ENCODE measurements at places on chromosomes 16 and 17.
A peak's percentile ranks its signal among the peaks of the same experiment; 100 is the strongest.

GRCh38 chr17:15290605-15291004 lies 25.5 kb upstream of the PMP22 start:
- DNase-seq = no peak

- no peak for DNase-seq
Observed at GRCh38 chr17:55416470-55417052, 5.1 kb downstream of the MMD start.

- DNase-seq = no peak
Observed at GRCh38 chr16:23420011-23420410, 33.0 kb downstream of the COG7 start.

- no peak for DNase-seq
Observed at GRCh38 chr17:51017270-51017669, 103.4 kb downstream of the SPAG9 start.

DNA sequence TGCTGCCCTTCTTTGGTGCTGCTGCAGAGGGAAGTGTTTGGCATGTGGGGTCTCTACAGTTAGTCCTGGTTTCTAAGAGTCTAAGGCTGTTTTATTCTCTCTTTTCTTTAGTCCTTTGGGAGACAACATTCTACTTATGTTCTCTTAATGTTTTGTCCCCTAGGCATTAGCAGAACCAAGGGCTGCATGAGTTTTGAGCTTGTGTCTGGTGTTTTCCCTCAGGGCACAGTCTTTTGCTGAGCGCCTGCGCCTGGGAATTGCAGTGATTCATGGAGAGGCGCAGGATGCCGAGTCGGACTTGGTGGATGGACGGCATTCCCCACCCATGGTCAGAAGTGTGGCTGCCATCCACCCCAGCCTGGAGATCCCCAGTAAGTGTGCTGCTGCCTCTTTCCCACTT lies 41.1 kb upstream of the SLC5A10 start:
- no peak for DNase-seq

- no peak for DNase-seq
Observed at GRCh38 chr17:34254146-34254545, 939 bp upstream of the CCL2 start.

GRCh38 chr17:34865716-34866115 lies 95.5 kb downstream of the CCT6B start:
- no peak for DNase-seq

DNA sequence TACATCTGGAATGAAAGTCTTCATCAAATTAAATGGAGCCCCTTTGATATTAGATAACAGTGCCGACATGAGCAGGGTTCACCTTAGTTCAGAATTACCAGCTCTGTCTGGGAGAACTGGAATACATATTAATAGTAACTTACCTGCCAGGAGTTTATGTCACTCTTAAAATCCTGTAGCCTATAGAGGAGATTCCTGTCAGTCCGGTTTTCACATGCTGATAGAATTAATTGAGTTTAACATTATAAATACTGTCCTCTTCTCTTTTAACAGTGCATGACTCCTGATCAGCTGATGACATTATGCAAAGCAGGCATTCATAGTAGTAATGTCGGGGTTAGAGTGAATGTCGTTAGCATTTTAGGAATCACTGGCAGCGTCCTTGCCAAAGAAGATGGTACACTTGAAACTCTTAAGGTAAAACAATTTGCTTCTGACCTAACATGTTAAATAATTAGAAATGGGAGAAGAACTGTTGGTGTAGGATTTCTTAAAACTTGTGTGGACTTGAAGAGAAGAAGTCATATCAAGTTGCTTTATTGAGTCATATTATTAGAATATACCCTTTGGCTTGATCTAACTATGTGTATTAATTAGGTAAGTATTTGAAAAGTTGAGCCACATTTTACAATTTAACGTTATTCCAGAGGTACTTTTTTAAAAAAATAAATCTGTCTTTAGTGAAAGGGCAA lies 34.3 kb downstream of the HEATR3 start:
- DNase-seq = no peak

DNA sequence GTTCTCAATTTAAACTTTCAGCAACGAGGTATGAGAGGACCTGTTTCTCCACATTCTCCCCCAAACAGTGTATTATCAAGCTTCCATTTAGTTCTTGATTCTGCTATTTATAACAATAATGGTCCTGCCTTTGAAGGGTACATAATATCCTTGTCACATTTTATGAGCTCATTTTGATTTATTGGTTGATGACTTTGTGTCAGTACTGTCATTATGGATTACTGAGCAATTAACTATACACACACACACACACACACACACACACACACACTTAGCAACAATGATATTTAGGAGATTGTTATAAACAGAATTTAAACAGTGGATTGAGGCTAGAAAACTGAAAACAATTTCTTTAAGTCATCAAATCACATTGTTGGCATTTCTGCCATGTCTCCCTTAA lies 7.0 kb downstream of the TMIGD1 start:
- no peak for DNase-seq

DNA sequence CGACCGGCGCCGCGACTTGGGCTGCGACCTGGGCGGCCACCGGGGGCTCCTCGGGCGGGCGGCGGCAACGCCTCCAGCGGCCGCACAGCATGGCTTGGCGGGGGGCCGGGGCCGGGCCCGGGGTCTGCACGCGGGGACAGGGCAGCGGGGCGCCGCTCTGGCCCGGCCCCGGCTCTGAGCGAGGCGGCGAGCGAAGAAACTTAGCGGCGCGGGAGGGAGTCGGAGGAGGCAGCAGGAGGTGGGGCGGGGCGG lies at the start of gene PLCD3:
TSS of gene PLCD3 (minus strand) at position 196 of the 252 bp plus-strand sequence. CDS start at position 91, 105 bp downstream.
- no peak for DNase-seq

- DNase-seq = no peak
Observed at GRCh38 chr16:20348365-20349185, 3.9 kb downstream of the UMOD start.

- no peak for DNase-seq
Observed at GRCh38 chr17:12744298-12744697, 45.0 kb upstream of the ARHGAP44 start.

GRCh38 chr17:68347380-68347779 lies 56.1 kb downstream of the ARSG start:
- no peak for DNase-seq

GRCh38 chr17:34261568-34262337 lies 6.7 kb downstream of the CCL2 start:
- no peak for DNase-seq

DNA sequence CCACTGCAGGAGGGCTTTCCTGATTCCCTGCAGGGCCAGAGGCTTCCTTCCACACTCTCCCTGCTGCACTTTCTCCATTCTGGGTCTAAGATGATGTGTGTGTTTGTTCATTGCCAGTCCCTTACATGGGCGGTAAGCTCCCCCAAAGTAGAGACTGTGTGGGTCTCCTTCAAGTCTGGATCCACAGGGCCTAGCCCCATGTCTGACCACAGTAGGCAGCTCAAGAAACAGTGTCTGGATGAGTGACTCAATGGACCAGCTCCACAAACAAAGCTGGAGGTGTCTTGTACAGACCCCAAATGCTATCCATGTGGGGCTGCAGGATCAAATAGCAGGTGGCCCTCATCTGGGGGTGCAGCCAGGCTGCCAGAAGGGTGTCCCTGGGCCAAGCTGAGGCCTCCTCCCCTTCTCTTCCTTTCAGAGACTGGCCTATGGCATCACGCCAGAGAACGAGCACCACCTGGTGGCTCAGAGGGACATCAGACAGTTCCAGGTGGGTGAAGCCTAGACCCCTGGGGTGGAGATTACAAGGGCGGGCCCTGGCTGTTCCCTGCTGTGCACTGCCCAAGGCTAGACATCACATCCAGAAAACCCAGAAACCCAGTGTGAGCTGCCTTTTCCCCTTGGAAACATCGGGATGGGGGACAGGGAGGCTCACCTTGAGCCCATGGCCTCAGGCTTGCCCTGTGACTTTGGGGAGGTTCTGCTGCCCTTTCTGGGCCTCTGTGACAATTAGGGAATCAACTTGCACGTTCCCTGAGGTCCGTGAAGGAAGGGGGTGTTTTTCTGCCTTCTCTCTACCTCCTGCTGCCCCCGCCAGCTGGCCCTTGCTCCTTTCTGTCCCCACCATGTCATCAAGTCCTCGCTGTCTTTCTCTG lies 45.9 kb downstream of the SLC6A2 start:
- DNase-seq = peak; percentile 25

GRCh38 chr16:62755938-62756337 lies 719.7 kb upstream of the CDH8 start:
- DNase-seq = no peak

- DNase-seq = no peak
Observed at GRCh38 chr17:34725008-34725407, 145.6 kb downstream of the TMEM132E start.

DNA sequence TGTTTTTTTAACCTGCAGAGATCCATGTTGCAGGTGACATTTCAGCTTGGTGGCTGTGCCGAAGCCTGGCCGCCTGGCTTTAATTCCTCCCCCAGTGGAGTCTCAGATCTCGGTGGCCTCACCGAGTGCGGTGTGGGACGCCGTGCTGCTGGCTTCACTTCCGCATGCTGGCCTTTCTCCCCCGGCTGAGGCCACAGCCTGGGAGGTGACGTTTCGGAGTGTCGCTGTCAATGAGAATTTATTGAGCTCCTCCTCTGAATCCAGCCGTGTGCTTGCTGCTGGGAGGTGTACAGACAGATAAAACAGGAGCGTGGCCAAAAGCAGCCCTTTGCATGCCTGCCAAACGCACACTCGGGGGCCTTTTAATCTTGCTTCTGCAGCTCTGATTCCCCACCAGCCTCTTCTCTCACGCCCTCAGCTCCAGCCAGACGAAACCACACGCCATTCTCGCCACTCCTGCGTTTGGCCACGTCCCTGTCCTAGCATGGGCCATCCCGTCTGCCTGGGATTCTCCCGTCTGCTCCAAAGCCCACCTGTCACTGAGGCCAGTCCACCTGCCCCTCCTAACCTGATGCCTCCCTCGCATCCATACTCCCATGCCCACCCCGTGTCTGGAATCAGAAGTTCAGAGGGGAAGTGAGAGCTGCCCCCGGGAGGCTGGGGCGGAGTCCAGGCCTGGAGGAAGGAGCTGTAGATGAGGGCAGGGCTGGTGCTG lies 3.6 kb downstream of the GSE1 start:
- peak; percentile 9 for DNase-seq

DNA sequence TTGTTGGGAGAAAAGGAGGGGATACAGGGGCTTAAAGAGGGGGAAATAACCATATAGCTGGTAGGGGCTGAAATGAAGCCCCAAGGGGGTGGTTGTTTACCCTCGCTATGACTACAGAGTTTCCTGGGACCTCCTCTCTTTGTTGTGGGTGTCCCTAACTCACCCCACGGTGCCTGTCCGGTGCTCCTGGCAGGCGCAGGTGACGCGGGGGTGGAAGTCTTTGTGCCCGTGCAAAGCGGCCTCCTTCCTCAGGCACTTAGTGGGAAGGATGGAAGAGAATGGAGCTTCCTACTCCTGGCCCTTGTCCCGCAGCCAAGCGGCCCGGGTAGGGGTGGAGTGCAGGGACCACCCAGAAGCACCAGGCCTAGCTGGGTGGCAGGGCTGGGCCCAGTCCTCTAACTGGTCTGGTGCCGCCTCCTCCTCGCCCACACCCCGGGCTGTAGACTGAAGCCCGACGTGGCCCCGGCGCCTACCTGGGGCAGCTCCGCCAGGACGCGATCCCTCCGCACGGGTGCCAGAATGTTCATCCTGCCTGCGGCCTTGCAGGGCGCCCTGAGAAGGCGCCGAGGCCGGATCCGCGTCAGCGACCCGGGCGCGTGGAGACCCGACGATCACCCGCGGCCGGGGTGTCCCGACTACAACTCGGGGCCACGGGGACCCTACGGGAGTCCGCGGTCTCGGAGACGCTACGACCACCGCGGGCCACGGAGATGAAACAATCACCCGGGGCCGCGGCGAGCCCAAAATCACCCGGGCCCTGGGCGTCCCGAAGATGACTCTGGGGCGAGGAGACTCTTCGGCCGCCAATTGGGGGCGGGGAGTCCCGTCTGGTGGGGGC lies 709 bp downstream of the RAB34 start:
- no peak for DNase-seq

DNA sequence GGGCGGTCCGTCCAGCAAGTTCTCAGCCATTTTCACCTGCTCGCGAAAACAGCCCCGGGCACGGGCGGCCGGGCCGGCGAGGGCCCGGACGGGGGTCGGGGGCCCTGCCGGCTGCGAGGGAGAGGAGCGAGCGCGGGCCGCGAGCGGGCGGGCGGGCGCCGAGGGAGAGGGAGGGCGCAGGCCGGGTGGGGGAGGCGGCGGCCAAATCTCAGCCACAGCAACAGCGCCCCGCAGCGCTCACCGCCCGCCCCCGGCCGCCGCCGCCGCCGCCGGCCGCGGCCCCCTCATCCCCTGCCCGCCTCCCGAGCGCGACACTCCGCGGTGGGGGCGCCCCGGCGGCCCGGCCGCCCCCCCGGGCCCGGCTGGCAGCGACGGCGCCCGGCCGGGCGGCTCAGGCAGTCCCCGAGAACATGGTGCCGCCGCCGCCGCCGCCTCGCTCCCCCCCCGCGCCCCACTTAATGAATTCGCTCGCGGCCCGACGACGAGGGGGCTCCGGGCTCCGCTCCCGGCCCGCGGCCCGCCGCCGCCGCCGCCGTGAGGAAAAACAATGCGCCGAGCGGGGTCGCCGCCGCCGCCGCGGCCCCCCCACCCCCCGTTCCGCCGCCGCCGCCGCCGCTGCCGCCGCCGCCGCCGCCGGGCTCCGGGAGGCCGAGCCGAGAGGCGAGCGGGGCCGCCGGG lies 487 bp downstream of the CREBBP start:
- DNase-seq = peak; percentile 74

DNA sequence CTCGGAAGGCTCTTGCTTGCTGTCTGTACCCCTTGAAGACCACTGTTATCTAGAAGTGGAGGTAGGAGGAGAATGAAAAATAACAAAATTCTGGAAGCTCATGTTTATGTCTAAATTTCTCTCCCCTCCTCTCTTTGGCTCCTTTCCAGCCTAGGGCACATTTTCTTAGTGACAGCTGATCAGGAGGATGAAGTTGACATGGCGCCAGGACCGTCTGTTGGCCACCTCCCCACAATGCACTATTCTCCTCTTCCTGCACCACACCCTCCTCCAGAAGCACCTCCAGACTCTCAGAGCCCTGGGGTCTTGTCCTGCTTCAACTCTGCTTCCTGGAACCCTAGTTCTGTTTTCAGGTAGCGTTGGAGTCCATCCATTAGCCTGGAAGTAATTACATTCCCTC lies 25.5 kb upstream of the SSTR2 start:
- DNase-seq = no peak

- DNase-seq = no peak
Observed at GRCh38 chr17:7477392-7478275, 1.8 kb downstream of the ZBTB4 start.
